ENCODE measurements at places on chromosomes 4 and X.

DNA sequence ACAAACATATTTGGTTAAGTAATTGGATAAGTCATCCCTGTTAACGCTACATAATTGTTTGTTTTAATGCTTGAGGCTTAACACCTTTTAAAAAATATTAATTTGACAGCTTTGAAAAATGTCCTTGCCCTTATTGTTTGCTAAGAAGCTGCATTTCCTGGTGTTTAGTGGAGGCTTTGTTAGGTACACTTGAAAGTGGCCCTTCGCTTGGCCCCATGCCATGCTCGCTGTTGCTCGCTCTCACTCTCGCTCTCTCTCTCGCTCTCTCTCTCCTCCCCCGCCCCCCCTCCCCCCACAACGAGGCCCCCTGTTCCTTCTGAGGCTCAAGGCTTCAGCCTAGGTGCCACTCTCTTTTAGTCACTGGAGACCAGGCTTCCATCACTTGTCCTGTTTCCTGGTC, 139.6 kb downstream of the DCLK2 start:
- DNase-seq: no peak

DNA sequence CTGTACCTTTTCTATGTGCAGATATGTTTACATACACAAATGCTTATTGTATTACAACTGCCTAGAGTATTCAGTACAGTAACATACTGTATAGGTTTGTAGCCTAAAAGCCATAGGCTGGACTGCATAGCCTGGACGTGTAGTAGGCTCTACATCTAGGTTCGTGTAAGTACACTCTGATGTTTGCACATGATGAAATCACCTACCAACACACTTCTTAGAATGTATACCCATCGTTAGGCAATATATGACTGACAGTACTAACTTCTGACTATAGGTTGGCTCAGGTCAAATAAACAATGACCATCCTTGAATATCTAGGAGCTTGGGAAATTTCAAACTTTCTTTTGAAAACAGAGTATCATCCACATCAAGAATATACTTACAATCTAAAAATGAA, 139.0 kb downstream of the CORIN start:
- DNase-seq: no peak

GRCh38 chrX:3449287-3449686, 102.8 kb upstream of the MXRA5 start:
- no peak for DNase-seq

- DNase-seq: no peak
Measured at GRCh38 chr4:25075129-25075528, 44.4 kb upstream of the LGI2 start.

GRCh38 chr4:149403081-149403480, 412.6 kb downstream of the IQCM start:
- no peak for DNase-seq

DNA sequence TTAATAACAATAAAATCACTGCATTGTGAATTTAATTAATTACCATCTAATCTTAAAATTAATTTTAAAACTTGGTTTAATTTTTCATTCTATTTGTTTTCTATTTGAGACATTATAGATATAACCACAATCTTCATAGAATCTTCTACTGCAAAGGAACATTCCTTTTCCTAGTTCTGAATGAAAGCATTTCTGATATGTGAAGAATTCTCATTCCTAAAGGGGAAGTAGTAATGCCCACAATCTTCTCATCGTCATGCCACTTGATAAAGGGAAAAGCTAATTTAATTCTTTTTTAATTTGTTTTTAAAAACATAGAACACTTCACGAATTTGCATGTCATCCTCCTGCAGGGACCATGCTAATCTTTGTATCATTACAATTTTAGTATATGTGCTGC, 23.7 kb downstream of the MGARP start:
- DNase-seq: no peak

GRCh38 chr4:80261989-80262600, 4.4 kb upstream of the FGF5 start:
- DNase-seq: no peak

DNA sequence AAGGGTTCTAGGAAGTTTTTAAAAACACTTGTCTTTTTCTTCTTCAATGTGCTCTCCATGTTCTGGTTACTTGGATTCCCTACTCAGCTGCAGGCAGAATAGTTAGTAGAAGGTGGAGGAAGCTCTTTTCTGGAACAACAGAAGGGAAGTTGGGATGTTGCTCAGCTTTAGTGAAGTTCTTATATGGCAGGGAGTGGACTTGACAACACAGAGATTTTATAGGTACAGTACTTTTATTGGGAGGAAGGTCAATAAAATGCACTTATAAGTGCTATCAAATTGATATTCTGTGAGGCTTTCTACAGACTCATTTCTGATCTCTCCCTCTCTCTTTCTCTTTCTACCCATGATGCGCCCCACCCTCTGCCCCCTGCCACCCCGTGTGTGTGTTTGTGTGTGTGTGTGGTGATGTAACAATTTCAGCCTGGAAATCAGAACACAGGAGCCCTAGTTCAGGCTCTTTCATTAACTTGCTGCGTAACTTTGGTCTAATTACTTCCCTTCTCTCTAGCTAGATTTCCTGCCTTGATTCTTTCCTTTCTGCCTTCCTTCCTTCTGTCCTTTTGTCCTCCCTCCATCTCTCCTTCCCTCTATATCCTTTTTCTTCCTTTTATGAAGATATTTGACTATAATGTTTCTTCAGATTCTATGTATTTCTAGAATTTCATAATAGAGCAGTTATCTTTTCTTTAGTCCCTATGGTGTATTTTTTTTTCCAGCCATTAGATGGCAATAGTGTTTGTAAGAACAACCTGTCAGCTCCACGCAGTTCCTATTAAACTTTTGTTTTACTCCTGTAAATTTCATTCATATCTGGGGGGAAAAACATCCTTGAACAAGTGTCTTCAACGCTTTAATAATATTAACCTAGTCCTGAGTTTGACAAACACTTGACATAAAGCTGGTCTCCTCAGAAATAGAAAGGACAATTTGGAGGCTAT, 37.1 kb downstream of the HEPH start:
- no peak for DNase-seq
